DMS79 treated with DMSO at 0.1 percent for 48 hours (cell line): ENCODE measurements at places on chromosomes 1 and 21.

DNA sequence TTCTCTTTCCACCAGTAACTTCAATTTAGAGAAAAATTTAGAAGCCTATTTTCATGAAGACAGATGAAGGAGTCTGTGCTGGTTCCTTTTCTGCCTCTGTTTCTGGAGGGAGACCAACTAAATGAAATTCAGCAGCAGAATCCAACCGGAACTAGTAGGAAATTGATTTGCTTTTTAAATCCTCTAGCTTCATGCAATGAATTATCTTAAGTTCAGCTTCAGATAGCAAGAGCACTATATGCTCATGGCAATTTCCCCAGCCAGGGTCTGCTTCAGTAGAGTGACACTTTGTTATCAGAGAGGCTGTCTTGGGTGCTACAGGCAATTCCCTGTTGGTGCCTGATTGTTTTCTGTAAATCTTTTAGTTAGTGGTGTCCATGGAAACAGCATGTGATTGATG is 189.7 kb downstream of the SLC35F3 start:
- no peak for DNase-seq

- DNase-seq, result no peak
These were observed 225.4 kb downstream of the SMYD3 start for GRCh38 chr1:246281639-246282038.

DNA sequence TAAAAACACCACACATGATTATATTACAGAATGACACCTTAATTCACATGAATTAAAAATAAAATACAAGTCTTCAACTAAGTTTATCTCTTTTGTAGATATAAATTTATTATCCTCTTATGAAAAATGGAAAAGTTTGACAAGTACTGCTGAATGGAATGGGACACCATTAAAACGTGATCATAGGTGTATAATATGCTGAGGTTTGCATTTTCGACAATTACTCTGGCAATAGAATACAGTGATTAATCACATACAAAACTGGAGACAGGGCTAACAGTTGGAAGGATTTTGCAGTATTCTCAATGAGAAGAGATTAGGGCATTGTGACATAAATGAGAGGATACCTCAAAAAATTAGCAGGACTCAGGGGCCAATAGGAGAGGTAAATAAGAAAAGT is 17.1 kb upstream of the PLPPR4 start:
- no peak for DNase-seq

GRCh38 chr1:45488666-45489377 is 2.1 kb downstream of the TESK2 start:
- DNase-seq, result peak; percentile 9

DNA sequence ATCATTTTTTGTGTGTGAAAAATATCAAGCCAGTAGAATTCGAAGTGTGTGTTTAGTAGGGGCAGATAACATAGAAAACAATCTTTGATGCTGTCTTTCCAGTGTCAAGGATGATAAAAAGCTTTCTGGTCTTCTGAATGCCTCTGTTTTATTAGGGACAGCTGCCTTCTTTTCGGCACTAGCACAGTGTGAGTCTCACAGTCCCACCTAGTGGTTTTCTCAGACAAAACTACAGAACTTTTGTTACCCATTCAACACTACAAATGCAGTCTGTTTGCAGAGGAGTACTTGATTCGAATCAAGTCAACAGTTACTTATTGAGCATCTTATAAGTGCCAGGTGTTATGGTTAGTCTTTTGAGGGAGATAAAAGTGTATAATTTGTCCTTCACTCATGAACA is 30.6 kb upstream of the MCOLN3 start:
- no peak for DNase-seq

- DNase-seq, result no peak
These were observed 107.9 kb downstream of the SPSB1 start for GRCh38 chr1:9400425-9401079.
